ACHN (cell line): ENCODE measurements at places on chromosomes 6 and 20.

DNA sequence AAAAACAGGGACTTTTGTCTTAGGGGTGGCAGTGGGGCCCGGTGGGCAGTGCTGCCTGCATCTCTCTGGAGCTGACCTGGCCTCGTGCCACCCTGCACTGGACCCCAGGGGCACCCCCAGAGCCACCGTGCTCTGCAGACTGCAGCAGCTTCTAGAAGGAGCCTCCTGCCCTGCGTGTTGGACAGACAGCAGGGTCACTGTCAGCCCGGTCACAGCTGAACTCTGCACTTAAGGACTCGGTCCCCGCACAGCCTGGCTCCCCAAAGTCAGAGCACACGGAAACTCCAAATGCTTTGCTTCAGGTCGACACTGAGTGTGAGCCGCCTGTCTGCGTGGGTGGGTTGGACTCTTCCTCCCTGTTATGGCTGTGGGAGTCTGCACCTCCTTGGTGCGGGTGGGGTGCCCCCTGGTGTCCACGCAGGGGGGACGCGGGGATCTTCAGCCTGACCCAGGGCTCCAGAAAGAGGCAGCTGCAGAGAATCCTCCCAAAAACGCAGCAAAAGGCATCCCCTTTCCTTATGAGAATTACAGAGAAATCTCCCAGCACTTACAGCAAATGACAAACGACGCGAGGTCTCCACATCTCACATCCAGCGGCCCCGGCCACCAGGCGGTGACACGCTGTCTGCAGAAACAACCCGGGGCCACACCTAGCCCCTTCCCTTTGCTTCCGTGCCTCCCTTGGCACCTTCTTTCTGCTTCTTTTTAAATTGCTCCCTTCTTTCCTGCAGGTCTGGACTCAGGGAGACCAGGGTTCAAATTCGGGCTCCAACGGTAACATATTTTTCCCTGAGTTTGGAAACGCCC is 36.3 kb upstream of the DACT2 start:
- DNase-seq, result peak; percentile 30

GRCh38 chr6:85044361-85044760 is 280.0 kb upstream of the TBX18 start:
- DNase-seq, result no peak

DNA sequence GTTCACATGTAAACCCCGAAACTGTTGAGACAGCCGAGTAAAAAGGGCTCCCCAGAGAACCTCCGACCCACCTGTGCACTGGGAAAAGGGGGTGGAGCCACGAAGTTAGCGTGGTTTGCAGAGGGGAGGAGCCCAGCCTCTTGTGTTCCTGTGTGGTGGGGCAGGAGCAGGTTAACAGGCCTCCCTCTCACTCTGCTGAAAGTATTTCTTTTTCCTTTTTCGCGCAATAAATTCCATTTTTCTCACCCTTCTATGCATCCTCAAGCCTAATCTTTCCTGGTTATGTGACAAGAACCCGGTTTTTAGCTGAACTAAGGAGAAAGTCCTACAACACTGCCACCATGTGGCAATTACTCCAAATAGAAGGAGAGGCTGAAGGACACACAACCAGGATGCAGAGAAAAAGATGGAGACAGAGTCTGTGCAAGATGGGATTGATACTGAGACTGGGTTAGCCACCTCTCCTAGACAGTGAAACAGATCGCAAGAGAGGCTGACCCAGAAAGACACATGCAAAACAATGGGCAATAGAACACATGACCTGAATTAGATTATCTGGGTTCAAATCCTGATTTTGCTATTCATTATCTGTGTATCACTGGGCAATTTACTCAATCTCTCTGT is 168.7 kb upstream of the PRSS16 start:
- peak; percentile 56 for DNase-seq

DNA sequence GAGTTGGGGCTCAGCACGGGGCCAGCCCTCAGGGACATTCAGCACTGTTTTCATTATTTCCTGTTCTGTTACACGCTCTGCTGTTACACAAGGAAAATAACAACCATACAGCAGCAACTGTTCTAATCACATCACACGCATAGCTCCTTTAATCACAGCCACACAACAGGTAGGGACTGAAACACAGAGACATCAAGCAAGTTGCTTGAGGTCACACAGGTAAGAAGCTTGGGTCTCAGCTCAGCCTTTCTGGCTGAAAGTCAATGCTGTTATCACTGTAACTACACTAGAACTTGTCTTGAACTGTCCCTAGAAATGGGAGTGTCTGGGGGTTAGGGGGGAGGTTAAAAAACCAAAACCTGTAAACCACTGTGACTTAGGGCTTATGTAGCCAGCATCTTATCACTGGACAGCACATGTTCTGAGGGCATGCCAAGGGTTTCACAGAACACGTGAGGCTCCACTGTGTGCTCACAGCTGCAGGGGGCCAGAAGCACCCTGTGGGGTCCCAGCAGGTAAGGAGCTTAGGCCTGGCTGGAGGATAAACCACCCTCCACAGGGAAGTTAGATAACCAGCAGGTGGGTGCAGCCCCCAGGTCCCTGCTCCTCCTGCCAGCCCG is 146.0 kb downstream of the EYA2 start:
- no peak for DNase-seq

GRCh38 chr6:56507517-56507916 is 135.2 kb downstream of the DST start:
- no peak for DNase-seq

- no peak for DNase-seq
These were observed 5.1 kb upstream of the BPI start for GRCh38 chr20:38298768-38299288.

- DNase-seq, result no peak
These were observed 122.0 kb downstream of the TCP11 start for GRCh38 chr6:35019171-35019570.

- no peak for DNase-seq
These were observed 9.0 kb downstream of the NFATC2 start for GRCh38 chr20:51533291-51534172.

DNA sequence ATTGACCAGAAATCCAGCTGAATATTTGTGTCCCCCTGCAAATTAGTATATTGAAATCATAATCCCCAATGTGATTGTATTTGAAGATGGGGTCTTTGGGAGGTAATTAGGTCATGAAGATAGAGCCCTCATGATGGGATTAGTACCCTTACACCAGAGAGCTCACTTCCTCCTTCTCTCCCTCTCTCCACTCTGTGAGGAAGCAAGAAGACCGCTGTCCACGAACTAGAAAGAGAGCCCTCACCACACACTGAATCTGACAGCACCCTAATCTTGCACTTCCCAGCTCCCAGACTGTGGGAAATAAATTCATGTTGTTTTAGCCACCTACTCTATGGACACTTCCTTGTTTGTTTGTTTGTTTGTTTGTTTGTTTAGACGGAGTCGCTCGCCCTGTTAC is 11.9 kb upstream of the PLAGL1 start:
- DNase-seq, result no peak

DNA sequence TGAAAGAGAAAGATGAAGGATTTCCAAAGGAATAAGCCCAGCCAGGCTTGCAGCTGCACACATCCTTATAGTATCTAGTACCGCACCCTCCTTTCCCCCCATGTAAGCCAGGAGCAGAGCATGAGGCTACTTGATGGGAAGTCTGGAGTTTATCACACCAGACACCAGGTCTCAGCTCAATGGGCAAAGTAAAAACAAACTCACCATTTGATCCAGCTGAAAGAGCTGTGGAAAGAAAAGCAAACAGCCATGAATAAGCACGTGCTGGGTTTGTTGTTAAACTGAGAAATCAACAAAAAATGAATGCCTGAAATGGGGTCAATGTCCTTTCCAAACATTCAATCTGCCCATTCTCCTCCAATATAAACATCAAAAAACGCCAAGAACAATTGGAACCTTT is 50.6 kb upstream of the MAP7 start:
- DNase-seq, result no peak

DNA sequence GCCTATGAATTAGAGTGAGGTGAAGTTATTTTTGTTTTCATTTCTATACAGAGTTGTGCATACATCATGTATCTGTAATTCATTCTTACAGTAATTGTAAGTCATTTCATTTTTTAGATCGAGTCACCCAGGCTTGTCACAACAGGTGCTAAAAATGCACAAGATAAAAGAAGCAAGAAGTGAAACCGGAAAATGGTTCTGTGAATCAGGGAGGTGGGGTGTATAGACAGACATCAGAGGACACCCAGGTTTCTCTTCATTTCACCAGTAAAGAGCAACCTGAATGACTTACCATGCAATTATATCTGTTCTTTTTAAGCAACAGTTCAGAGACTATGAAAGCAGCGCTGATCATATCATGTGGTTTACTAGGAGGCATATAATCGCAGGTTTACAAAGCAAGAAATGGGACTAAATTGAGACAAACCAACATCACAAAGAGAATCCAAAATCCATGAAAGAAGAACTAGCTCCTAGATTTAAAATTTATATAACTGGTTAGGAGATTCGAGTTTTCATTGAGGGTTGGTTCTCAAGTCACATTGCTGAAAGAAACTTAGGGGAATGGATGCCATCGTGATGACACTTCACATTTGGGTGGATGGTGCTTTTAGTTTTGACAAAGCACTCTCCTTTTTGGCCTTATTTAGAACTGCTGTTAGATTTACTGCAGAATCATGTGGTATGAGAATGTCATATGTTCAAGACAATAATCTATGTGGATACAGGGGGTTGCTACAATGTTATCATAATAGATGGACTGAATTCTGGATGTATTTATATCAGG is 27.9 kb upstream of the TBC1D7 start:
- DNase-seq, result no peak

GRCh38 chr20:62376112-62377063 is 9.3 kb upstream of the LAMA5 start:
- no peak for DNase-seq

- DNase-seq, result no peak
These were observed 25.3 kb upstream of the CD93 start for GRCh38 chr20:23111307-23111943.

GRCh38 chr6:56688521-56688920 is 45.8 kb upstream of the DST start:
- DNase-seq, result no peak

DNA sequence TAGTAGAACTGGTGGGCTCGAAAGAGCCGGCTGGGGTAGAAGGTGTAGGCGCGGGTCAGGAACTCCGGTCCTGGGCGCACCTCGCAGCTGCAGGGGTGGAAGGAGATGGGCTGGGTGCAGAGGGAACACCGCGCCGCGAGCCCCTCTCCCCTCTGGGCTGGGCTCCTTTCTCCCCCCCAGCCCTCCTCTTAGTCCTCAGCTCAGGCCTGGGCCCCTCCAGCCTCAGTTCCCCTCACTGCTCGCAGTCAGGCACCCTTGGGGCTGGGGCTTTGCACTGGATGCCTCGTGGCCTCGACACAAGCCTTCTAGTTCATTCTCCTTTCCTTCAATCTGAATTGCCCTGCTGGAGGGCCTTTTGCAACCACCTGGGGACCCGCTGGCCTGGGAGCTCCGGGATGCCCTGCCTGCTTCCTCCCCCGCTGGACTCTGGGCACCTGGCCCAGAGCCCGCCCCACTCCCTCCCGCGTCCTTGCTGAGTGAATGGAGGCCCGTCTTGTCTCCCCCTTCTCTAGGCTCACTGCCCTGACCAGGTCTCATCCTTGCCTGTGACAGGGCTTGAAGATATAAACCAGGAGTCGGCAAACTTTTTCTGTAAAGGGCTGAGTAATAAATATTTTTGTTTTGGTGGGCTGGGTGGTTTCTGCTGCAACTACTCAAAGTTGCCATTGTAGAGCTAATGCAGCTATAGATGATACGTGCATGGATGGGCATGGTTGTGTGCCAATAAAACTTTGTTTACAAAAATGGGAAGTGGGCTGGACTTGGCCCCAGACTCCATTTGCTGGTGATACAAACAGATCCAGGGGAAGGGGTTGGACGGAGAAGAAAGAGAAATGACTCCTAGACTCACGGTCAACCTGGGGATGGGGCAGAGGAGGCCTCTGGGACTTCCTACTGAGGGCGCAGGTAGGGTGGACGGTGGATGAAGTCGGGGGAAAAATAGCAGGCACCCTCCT is 47.3 kb downstream of the APCDD1L start:
- no peak for DNase-seq

- no peak for DNase-seq
These were observed 44.7 kb upstream of the MICB start for GRCh38 chr6:31453259-31453658.

- DNase-seq, result no peak
These were observed 94.6 kb downstream of the ADGB start for GRCh38 chr6:146693342-146693741.

DNA sequence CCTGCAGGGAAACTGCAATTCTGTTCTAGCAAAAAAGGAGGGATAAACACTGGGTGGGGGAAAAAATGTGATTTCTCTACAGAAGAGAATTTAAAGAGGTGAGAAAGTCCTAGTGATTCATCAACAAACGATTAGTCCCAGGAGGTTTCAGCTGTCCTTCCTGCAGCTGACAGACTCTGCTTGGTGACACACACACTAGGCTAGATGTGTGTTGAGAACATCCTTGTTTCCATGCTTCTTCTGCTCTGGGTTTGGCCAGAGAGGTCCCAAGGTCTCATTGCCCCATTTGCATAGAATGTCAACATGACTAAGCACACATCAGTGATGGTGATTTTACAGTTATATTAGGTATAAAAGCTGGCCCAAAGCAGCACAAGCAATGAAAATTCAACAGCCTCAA is 258.3 kb downstream of the NFATC2 start:
- DNase-seq, result no peak

DNA sequence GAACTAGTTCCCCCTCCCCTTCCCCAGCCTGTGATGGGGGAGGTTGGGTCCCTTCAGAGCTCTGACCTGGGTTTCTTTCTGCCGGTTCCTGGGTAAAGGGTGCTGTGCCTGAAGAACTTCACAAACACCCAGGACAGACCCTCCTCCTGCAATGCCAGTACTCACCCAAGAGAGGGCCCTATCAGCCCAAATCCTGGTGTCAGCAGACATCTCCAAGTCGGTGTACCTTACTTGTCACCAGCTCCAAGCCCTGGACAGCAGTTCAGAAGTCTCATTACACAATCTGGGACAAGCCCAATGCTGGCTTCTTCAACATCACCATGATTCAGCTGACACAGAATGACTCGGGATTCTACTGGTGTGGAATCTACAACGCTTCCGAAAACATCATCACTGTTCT is 467 bp downstream of the TREML4 start:
- no peak for DNase-seq

- no peak for DNase-seq
These were observed 82.4 kb downstream of the MAP3K4 start for GRCh38 chr6:161073930-161074329.

DNA sequence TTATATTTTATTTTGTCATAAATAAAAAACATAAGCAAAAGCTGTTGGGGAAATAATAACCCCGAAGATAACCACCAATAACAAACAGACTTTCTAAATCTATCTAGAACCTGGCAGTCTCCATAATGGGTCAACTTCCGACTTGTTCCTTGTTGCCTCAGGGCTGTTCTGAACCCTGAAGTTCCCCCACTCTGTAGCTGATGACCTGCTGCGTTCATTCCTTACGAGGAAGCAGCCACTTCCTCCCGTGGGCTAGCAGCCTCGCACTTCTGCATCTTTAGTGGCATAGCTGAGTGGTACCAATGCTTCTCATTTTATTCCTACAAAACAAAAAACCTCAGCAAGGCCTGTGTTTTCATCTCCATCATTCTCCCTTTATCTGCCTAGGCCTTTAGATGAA is 103.0 kb downstream of the PLEKHG1 start:
- no peak for DNase-seq

DNA sequence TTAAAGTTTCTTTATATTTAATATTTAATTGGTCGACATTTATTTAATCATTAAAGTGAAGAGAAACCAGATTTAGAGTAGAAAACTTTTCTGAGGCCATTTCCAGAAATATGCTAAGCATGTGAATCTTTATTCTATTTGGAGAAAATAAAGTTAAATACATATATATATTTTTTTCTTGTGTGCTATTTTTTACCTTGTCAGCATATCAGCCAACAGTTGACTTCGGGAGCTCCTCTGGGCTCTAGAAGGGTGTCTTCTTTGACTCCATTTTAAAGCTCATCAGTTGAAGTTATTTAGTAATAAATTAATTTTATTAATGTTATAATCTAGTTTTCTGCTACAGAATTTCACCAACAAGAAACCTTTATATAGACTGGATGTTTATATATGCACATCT is 73.1 kb downstream of the SH3BGRL2 start:
- DNase-seq, result no peak
